CD4-positive, alpha-beta T cell treated with Interleukin-15 for 4 hours (primary cell): ENCODE measurements at places on chromosomes 5 and 9.

DNA sequence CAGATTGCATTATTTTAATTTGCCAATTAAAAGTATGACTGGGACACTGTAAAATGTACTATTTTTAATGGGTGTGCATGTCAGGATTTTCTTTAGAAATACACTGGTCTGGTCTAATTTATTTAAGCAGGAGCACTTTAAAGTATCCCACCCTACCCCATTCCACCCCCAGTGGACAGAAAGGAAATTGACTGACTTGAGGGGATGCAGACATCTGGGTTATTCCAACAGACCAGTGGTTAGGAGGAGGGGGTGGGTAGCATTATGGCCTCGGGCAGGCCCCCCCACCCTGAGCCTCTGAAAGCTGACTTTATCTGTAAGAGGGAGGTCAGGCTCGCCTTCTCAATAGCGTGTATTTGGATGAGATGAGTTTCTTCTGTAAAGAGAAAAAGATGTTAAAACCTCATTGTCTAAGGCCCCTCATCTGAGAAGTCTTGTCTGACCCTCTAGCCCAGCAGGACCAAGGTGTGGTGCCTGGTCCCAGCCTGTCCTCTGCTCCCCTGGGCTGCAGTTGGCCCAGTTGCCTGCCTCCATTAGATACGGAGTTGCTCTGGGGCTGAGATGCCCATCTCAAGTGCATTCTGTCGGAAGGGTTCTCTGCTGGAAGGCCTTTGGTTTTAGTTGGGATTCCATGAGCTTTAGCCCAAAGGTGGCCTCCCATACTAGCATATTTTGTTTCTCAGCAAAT lies 4.4 kb downstream of the HNRNPAB start:
- DNase-seq = no peak

DNA sequence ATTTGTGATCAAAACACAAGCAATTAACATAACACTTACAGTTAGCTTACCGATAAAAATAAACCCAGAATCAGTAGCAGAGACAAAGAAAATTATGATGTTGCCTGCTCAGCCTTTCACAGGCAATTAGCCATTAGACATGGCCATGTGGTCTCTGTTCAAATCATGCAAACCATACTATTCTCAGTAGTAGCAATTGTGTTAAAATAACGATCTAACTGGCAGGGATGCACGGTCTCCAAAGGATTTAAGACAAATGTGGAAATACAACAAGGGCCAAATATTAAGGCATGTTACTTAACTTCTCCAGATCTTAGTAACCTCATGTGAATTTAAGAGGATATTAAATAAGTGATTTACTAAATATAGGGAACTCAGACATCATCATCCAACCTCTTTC lies 59.5 kb downstream of the PTBP3 start:
- no peak for DNase-seq

- no peak for DNase-seq
Measured at GRCh38 chr5:125198270-125198974, 452.0 kb upstream of the ZNF608 start.

DNA sequence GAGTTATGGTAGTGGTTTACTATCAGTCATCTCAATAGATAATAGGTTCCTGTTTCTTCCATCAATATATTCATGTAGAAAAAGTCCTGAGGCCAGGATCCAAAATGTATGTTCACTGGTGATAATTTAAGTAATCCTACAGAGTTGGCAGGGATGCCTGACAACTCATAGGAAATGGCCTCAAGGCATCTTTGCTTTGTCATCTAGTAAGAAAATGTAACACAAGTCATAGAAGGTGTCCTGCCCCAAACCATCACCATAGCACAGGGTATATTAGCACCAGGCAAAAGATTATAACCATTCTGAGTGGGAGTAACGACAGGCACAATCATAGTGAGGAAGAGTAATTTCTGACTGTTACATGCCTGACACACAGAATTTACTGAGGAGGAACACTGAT lies 257.0 kb downstream of the TMEM167A start:
- no peak for DNase-seq

DNA sequence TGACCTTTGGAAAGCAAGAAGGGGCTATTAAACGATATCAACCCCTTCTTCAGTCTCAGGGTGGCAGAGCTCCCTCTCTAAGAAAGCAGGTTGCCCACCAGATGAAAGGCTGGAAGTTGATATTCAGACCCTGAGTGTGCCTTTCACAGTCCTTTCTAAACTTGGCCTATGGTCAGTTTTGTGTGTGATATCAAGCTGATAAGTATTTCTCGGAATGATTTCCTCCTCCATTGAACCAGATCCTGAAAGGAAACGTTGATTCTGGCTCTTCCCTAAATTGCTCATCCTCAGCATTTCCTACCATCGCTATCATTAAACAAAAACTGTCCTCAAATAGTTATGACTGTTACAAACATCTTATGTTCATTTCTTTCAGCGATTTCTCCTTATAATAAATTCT lies 130.4 kb downstream of the CEMIP2 start:
- DNase-seq = no peak

DNA sequence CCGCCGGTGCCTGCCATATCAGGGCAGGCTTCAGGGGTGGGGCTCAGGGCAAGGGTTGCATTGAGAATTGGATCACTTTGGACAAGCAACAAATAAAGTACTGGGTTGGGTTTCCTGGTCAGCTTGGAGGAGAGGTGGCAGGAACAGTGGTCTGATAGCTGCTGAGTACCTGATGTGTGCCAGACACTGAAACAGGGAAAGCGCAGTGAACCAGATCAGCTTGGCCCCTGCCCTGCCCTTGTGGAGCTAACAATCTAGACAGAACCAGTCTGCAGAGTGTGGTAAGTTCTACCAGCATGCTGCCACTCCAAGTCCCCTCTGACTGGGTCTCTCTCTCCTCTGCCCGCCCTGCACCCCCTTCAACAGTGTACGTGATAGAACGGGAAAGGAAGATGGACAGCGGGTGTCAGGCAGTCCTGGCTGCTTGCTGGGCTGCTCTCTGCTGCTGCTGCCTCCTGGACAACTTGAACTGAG lies 53.4 kb downstream of the CYSTM1 start:
- no peak for DNase-seq

DNA sequence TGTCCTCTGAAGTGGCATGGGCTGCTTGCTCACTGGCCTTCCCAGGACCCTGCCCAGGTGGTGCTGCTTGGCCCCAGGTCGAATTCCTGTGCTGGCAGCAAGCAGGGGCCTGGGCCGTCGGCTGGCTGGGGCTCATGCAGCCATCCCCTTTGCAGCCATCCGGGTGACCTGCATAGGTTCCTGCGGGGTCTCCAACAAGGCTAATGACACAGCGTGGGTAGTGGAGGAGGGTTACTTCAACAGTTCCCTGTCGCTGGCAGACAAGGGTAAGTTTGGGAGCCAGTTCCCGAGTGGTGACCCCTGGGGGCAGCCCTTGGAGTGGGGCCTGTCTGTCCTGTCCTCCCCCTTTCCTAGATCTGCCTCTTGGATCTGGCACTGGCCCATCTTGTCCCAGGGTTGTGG lies 6.1 kb upstream of the EHMT1 start:
- DNase-seq = no peak
